Right ventricle myocardium inferior (tissue), 1 donor: ENCODE measurements at places on chromosomes 4 and X. TPM values are rescaled to one million over a fixed set of nuclear protein-coding genes. Genes with fewer than 3 reads are reported as not detected.

The ADAMTS3 gene
- 0.24 TPM for total RNA-seq

The CFAP47 gene
- total RNA-seq: not detected

The KCTD8 gene
- total RNA-seq: 0.19 TPM

The PLK4 gene
- total RNA-seq: 1.1 TPM

The TNIP2 gene
- total RNA-seq: 29.6 TPM
